ENCODE measurements at places on chromosomes 2 and 18.
A peak's percentile ranks its signal among the peaks of the same experiment; 100 is the strongest.

GRCh38 chr2:24104906-24105305 is 18.2 kb downstream of the PFN4 start:
- DNase-seq = no peak

DNA sequence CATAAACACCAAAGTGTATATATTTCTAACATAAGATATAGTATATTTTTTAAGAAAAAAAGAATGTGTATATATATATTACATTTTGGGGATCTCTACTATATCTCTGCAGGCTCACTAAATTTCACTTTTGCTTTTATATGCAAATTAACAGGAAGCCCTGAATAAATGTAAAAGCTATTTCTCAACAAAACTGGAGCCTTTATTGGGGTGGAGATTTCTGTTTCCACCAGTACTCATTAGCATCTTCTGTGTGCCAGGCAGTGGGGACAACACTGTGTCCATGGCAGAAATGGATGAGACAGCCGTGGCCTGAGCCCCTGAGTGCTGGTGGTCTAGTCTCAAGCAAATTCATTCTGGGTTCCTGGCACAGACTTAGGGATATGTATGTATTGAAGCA is 41.3 kb downstream of the C18orf63 start:
- no peak for DNase-seq

- peak; percentile 93 for DNase-seq
Measured at GRCh38 chr2:164840930-164841718, 499 bp downstream of the COBLL1 start.

DNA sequence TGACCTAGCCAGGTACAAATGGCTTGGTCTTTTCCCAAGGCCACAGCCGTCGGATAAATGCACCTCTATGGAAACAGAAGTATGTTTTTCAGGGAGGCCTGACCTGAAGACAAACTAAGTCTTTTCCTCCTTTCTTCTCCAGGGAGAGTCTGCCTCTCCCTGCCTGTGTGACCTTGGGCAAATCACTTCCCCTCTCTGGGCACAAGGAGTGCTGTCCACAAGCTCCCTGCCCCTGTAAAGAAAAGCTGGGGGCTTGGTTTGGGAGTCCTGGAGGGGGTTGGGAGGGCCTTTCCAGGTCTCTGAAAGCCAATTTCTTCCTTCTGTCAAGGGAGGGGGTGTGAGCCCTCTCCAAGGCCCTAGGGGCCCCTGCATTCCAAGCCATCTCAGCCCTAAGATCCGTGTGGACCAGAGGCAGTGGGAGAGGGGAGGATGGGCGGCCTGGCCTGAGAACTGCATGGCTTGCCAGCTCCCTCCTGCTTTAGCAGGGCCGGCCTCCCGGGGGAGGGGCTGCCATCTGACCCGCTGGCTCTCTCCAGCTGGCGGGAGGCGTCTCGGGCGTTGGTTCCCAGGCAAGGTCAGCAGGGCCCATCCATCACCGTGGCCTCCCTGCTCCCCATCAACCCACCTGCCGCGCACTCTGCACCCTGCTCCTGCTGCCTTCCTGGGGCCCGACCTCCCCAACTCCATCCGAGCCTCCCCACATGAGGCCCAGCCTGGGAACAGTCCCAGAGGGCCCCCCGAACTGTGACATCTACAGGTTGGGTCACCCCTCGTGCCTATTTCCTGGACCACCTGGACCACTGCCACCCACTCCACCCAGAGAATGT is 61.4 kb downstream of the SMAD7 start:
- peak; percentile 24 for DNase-seq

GRCh38 chr2:73203055-73203681 is 794 bp downstream of the NOTO start:
- DNase-seq = peak; percentile 79

GRCh38 chr2:84851876-84852275 is 29.0 kb downstream of the TRABD2A start:
- no peak for DNase-seq

DNA sequence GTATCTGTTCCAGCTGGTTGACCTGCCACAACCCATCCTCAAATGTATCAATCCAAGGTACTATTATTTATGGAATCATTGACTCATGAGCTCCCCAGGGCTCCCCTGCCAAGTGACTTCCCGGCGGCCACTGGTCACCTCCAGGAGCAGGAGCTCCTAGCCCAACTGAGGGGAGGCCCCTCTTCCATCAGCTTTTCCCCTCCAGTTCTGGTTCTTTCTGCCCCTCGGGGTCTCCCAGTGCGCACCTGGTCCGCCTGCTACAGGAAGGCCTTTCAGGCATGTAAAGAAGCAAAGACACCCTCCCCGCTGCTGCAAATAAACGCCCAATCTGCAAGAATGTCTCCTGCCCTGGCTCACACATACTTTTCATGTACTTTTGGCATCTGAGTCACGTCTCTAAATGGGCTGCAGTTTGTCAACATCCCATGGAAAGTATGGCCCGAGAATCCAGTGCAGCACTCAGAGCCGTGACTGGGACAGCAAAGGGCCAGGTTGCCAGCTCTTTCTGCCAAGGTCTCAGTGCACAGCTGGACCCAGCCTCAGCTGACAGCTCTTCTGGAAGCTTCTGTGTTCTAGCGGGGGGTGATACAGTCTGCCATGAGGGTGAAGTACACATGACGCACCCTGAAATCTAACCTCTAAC is 41.4 kb downstream of the KLHL29 start:
- DNase-seq = no peak

- no peak for DNase-seq
Measured at GRCh38 chr2:201483342-201483741, 31.8 kb downstream of the STRADB start.

- no peak for DNase-seq
Measured at GRCh38 chr2:143955401-143956065, 564.4 kb downstream of the ZEB2 start.

DNA sequence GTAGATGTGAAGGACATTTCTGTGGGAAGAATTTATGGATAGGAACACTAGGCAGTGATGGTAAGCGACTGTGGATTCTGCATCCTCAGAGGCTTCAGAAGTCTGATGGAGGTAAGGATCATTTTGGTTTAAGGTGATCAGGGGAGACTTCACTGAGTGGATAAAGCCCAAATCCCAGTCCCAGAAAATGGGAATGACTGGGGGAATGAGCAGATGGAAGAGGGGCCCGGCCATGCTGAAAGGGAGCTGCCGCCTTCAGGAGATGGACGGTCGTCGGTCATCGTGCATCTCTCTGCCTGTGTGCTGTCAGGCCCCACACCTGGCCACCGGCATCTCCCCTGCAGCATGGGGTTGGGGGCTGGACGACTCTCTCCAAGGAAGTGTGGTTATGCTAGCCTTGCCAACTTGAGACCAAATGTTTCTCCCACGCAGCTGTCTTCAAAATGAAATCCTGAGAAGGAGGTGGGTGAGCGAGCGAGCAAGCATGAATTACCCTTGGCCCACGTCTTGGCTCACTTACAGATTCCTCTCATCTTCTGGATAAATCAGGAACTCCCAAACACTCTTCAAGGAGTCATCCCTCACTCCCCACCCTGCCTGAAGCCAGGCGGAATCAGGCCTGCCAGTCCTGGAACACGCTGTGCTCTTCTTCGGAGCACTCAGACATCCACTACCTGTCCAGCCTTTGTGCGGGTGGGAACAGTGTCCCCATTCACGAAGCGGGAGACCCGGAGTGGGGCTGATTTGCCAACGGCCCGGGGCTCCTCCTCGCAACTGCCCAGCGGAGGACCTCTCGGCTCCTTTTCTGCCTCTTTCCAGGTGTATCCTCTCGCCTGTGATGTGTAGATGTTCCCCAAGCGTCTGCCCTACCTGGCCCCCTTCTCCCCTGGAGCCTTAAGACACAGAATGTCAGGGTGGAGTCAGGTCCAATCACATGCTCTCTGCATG is 85.6 kb downstream of the PRKCE start:
- no peak for DNase-seq

DNA sequence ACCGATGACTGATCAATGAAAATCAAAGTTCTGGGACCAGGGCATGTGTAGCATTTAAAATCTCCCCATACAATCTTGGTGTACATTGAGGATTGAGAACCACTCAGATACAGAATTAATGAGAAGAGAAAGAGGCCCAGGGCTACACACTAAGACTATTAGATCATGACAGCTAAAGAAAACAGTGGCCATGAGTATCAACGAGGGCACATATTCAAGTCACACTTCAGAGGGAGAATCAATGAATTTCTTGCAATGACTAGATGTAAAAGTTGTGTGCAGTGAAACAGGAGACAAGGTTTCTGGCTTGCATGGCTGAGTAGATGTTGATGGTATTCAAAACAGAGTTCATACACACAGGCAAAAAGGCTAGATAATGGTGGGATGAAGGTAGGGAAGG is 29.1 kb downstream of the METTL8 start:
- no peak for DNase-seq

DNA sequence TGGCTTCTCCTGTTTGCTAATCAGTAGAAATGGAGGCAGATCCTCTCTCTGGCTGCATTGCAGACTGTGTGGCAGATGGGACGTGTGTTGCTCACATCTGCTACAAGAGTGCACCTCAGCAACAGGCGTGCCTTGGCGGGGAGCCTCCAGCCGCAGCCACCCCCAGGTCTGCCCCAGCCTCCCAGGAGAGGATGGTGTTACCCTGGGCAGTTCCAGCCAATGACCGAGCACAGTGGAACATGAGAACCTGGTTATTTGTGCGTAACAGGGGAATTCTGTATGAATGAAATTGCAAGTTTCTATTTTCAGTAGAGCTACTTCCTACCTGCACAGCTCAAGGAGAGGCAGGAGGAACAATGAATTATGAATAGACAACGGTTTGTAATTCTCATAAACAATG is 130.6 kb upstream of the CBLN2 start:
- DNase-seq = no peak

- DNase-seq = no peak
Measured at GRCh38 chr2:224278531-224278930, 123.4 kb downstream of the FAM124B start.

DNA sequence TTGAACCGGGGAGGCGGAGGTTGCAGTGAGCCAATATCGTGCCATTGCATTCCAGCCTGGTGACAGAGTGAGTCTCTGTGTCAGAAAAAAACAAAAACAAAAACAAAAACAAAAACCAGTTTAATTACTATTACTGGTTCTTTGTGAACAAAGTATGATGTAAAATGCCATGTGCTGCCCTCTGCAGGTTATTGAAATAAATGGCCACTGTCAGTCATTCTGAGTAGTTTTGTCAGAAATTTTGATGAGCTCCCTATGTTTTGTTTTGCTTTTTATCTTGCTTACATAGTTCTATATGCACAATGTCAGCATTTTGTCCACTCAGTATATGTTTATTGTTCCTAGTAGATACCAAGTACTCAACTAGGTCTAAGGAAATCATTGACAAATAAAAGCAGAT is 423.6 kb upstream of the CHST9 start:
- peak; percentile 23 for DNase-seq

DNA sequence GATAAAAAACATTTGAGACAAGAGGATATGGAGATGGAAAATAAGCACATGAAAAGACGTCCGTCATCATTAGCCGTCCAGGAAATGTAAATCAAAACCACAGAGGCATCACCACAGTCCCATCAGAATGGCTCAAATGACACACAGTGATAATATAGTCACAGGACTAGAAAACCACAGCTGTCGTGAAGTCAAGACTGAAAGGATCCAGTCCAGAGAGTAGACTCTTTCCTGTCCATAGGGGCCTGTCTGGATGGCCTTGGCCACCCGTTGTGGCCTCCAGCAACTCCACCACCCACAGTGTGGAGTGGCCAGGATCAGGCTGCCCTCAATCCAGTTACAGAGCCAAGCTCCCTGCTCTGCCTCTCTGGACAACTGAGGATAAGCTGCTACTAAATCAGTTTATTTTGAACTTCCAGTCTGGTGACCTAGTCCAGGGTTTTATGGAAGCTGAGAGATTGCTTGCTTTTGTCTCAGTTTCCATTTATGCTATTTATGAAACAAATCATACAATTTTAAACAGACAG is 60.4 kb downstream of the RHOB start:
- peak; percentile 45 for DNase-seq

DNA sequence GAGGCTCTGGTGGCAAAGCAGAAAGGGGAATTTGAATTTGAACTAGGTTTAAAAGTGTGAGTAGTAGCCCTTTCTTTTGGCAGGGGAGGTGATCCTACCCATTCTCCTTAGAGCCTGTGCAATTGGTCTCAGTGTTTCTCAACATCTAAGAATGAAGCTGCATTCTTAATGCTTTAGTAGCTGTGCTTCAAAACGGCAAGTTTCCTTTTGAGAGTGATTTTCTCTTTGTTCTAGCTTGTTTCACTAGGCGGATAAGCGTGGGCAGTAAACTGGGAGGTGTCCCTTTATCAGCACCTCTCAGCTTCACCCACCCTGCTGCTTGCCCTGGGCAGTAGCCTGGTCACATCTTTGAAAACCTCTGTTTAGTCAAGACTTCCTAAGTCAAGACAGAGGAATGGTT is 6.7 kb downstream of the CRIM1 start:
- no peak for DNase-seq

DNA sequence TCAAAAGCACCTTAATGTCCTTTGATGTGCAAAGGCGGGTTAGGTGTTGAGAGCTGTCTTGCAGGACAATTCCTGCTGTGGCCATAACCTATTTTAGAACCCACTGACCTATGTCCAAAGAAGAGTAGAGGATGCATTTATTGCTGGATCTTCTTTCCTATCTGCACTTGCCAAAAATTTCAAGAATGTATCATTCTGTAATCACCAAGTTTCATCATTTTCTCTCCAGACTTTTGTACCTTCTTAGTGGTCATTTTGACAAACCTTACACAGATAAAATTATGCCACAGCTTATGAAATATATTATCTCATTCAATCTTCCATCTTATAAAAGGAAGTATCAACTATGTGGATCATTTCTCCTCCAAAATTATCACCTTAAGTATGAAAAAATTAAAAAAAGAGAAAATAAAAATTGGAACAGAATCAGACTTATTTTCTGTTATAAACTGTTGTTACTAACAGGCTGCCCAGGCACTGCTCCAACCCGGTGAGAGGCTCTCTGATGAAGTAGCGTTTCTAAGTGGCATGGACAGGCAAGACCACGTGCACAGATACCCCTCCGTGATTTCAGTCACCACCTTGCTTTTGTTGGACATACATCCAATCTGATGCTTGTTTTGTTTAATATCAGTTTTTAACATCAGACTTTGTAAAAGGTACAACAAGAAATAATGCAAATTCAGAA is 559.9 kb upstream of the ID2 start:
- no peak for DNase-seq

- no peak for DNase-seq
Measured at GRCh38 chr2:96100893-96101304, 15.5 kb downstream of the ADRA2B start.

DNA sequence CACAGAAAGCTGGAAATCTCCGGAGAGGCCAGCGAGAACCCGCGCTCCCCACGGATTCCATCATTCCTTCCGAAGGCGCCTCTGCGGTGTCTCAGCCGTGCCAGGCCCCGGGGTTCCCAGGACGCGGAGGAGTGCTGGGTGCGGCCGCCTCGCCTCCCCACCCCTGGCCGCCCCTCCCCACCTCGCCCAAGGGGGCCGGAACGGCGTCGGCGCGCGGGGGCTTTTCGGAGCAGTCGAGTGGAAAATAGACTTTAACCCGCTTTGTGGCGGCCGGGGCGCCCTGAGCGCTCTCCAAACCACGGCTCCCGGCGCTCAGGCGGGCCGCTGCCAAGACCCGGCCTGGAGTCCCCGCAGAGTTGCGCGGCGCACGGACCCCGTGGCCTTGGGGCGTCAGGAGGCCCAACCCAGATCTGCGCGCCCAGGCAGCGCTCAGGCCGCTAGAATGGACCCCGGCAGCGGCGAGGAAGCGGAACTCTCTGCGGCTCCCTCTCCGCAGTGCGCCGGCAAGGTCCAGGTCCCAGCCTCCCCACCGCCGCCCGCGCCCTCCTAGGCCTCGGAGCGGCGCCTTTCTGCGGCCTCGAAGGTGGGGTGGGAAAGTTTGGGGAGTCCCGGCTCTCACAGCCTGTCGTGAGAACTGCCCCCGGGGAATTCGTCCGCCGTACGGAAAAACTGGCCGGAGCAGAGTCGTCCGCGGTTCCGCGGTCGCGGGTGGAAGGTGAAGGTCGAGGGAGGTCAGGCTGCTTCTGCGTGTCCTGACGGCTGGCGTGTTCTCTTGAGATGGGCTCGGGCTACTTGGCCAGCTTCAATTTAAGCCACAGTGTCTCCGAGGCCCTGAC is 1.2 kb upstream of the EMX1 start:
- DNase-seq = peak; percentile 69

Data from NCI-H82 (cell line).